ENCODE measurements at places on chromosomes 3 and 15.

DNA sequence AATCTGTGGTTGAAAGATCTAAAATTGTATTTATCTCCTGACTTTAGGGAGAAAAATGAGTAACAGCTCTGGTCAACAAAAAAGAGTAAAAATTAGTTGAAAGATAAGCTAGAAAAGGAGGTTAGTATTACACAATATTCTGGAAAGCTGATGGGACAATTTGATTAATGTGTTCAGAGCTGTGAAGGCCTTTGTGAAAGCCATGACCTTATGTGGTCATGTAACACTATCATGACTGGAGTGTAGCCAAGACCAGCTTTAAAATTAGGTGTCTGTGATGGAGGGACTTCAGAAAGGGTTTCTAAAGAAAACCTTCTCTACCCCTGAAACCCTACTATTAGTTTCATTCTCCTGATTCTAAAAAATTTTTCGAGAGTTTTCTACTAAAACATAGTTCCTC is 127.2 kb downstream of the NFKBIZ start:
- DNase-seq: no peak

DNA sequence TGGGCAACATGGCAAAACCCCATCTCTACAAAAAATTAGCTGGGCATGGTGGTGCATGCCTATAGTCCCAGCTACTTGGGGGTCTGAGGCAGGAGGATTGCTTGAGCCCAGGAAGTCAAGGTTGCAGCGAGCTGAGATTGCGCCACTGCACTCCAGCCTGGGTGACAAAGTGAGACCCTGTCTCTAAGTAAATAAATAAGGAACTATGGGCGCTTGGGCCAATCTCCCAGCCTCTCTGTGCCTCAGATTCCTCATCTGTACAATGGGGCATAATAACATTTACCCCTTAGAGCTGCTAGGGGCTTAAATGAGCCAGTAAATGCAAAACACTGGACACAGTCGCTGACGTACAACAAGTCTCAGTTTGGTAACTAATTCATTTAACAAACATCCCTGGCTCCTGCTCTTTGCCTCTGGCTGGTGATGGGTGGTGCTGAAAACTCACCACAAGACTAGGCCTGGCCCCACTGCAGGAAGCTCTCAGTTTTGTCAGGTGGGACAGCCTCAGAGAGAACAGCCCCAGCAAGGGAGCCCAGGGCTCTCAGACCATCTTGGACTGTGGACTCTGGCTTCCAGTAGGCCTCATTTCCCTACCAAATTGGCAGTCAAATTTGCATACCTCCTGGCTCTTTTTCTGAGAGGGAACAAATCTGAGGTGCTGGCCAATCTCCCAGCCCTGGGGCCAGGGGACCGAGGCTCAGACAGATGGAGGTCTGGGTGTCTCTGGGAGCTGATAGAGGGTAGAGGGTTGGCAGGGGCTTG is 6.4 kb upstream of the TBC1D2B start:
- no peak for DNase-seq

DNA sequence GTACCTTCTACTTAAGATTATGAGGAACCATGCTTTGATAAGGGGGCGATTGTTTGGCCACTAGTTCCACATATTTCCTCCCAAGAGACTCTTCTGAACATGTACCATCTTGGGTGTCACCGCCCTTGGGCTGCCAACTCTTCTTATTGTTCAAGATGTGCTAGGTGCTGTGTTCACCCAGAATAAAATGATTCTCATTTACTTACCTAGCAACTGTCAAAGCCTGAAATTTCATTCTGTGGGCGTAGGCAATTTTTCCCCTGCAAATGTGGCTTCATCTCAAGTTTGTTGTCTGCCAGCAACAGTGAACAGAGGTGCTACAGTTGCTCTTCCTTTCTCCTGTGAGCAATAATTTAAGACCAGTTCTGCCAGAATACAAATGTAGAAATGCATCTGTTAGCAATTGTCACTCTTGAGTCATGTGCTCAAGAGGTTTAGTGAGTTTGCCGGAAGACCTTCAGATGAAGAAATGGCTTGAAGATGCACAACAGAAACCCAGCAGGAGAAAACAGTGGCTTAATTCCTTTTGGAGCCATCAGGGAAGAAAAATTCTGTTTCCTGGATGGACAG is 41.3 kb upstream of the RARB start:
- DNase-seq: no peak

DNA sequence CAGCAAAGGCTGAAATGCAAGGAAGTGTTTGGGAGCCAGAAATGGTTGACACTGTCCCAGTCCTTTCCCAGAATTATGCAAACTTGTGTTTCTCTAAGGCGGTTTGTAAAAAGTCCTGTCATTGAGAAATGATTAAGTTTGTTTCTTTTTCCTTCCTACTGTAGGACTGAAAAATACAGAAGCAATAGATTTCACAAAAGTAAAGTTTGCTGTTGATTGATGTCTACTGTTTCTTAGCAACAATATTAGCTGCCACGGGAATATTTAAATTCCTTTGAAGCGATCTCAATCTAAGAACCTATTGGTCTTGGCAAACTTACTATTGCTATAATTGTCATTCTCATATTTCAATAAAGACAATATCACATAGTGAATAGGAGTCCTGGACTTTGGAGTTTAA is 100.7 kb upstream of the IL12A start:
- no peak for DNase-seq

DNA sequence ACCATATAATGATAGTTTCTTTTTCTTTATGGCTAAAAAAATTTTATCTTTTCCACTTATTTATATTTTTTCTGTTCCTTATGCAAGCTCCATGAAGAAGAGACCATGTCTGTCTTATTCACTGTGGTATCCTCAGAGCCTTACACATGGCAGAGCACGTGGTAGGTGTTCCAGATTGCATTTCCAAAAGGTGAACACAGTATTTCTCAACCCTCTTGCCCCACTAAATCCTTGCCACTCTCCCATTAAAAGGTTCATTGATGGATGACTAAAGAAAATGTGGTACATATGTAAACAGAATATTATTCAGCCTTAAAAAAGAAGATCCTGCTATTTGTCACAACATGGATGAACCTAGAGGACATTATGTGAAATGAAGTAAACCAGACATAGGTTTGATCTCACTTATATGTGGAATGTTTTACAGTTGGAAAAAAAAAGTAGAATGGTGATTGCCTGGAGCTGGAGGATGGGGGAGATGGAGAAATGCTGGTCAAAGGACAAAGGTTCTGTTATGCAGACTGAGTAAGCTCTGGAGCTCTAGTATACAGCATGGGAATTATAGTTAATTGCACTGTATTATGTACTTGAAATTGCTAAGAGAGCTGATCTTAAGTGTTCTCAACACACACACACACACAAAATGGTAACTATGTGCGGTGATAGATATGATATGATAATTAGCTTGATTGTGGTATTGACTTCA is 266.7 kb downstream of the CNTN3 start:
- no peak for DNase-seq

GRCh38 chr3:9863058-9863772 is 16.8 kb downstream of the CIDEC start:
- DNase-seq: no peak

GRCh38 chr3:157410945-157411344 is 25.7 kb upstream of the PTX3 start:
- DNase-seq: no peak

GRCh38 chr3:177899275-177900067 is 636.8 kb upstream of the KCNMB2 start:
- no peak for DNase-seq

DNA sequence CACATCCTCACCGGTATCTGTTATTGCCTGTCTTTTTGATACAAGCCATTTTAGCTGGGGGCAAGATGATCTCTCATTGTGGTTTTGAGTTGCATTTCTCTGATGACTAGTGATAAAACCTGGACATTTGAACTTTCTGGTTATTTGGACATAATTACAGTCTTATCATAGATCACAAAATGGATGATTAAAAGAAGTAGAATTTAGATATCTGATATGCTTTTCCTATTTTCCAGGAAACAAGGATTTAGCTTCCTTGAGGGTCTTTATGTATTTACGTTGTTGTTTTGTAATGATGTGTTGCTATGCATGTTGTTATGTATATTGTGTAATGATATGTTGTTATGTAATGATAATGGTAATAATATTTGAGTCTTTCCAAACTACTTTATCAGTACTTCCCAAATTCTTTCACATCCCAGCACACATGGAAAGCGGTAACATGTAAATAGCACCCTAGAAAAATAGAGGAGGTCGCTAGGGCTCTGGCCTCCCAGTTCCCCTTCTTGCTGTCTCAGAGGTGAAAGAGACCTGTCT is 53.8 kb downstream of the GJD2 start:
- DNase-seq: no peak

DNA sequence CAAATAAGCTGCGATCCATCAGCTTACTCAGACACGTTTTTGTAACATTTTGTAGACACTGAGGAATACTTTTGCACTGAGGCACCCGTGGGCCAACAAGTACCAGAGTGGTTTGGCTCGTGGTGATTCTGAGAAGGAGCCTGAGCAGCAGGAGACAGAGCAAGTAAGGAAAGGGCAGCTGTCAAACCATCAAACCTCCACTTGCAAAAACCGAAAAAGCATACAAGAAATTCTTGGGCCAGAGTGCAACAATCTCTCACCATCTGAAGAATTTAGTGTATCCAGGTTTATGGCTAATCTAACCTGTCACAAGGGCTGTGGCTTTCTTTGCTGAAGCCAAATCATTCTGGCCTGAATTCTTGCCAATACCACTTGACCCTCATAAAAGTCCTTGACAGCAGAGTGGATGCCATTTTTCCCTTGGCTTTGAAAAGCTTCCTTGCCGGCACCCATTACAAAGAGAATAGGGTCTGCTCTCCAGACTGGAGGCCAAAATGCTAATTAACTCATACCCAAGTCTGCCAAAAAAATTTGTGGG is 56.7 kb downstream of the MYO1E start:
- DNase-seq: no peak

- no peak for DNase-seq
Measured at GRCh38 chr15:68177742-68178141, 27.4 kb downstream of the CALML4 start.

DNA sequence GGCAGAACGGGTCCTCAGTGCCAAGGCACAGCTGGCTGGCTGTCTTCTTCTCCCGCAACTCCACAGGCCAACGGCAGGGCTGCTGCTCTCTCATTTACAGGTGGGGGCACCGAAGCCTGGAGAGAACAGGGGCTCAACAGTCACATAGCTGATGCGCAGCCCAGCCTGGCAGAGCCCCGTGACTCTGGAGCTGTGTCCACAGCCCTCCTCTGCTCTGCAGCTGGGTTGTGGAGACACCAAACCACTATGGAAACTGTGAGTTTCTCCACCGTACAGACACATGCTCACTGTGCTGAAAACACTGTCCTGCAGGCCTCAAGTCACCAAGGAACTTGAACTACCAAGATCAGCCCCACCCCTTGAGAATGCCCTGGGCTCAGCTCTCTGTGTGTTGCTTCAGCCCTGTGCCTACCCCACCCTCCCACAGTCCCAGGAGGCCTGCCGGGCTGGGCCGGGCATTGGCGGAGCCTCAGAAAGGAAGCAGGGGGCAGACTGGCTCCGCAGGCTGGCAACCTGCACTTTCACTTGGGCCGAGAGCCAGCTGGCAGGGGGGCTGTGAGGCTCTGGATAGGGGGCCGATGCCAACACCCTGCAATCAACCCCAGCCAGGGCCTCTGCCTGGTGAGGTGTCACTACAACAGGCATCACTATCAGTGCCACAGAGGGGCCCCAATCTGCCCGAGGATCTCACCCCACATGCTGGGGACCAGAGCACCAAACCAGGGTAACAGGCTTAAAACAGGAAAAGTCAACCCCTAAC is 113.7 kb upstream of the RPL32 start:
- no peak for DNase-seq

DNA sequence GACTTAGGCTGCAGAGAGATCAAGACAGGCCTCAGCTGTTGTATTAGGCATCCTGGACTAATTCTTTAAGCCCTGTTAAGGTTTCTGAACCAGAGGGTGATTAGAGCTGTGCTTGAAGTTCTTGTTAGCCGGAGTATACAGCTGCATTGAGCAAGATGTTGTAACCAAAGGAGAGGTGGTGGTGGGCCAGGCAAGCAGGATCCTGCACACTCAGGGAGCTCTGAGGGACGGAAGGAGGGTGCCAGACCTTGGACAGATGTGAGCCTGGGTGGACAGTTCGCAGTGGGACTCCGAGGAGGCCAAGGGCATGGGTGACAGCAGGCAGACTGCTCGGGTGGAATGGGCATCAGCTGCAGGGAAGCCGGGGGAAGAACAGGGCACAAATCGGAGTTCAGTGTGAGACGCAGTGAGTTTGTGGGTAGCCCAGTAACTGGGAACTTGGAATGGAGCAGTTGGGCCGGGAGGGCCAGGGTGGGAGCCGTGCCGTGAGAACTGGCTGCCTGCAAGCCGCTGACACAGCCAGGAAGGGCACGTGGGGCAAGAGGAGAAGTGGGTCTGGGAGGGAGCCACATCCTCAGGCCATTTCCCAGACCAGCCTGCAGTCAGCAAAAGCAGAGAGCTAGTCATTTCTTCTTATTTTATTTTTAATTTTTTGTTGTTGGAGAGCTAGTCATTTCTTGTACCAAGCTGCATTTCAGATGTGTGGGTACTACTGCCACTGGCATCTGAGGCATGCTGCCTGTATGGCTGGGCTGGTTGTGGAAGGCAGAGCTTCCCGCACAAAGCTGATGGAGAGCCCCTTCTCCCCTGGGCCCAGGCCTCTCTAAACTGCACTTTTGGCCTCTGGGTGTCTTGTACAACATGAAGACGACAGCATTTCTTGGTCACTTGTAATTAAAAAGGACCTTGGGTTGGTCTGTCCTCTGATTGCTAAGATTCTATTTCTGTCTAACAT is 61.0 kb downstream of the PGPEP1L start:
- DNase-seq: no peak

DNA sequence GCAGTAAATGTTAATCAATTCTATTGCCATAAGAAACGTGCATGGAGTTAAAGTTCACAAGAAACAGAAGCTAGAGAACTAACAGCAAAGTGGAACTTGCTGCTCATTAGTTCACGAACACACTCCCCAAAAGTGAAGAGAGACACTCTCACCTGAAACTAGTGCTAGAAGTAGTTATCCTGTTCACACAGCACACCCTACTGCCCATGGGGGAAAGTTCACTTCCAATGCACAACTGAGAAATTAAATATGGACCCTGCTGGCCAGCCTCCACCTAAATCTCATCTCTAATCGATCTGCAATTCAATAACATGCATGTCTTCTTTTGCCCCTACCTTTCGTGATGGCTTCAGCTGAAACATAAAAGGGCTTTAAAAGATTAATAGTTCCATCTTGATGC is 39.4 kb upstream of the FRMD4B start:
- DNase-seq: no peak

DNA sequence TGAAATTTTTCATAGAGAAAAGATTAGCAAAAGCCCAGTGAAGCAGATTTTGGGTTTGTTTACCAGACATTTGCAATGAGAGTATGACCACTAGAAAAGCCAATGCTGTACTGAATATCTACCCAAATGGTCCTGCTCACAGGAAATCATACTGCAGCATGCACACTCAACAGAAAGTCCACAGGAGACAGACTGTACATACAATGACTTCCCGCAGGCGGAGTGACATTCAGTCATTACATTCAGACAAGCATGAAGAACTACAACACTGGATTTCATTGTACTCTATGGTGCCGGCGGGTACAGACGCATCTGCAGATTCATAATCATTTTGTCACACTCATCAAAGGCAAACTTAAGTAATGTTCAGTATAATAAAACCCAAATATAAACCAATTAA is 11.8 kb downstream of the LZTFL1 start:
- DNase-seq: no peak

Measured in GM18507 (cell line).